ENCODE measurements at places on chromosomes 11 and 22.

- DNase-seq: no peak
These were observed 4.8 kb upstream of the SAA2 start for GRCh38 chr11:18253233-18253632.

DNA sequence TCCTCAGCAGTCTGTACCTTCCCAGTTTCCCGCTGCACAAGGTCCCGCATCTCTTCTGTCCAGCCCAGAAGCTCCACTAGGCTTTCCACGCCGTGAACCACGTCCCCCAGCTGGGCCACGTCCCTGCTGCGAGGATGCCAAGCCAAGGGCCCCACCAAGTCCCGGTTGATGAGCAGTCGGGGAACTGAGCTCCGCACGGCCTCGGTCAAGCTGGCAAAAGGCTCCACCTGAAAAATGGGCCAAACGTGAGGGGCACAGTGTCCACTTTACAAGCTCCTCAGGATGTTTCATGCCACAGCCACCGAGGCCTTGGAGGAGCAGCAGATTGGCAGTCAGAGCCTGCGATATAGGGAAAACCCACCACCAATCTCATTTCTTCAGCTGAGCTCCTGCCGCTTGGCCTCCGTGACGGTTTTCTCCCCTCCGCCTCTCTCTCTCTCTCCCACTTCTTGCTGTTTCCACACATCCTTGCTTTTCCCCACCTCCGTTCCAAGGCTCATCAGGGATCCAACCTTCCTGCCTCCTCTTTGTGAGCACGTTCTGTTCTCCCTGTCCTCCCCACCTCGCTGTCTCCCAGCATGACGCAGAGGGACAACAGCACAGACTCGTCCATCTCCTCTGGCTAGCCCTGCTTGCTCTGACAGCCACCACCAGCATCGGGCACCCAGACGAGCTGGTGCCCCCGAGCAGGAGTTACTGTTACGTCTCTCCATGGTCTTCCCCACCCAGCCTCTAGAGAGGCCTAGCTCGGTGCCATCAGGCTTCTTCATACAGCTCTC lies 11.5 kb downstream of the RIC8A start:
- no peak for DNase-seq

GRCh38 chr11:117932426-117932825 lies 3.2 kb upstream of the TMPRSS13 start:
- no peak for DNase-seq

- DNase-seq: peak; percentile 33
These were observed 586 bp downstream of the LRP5 start for GRCh38 chr11:68312780-68313573.

GRCh38 chr11:29452146-29452545 lies 564.7 kb downstream of the KCNA4 start:
- DNase-seq: peak; percentile 40

DNA sequence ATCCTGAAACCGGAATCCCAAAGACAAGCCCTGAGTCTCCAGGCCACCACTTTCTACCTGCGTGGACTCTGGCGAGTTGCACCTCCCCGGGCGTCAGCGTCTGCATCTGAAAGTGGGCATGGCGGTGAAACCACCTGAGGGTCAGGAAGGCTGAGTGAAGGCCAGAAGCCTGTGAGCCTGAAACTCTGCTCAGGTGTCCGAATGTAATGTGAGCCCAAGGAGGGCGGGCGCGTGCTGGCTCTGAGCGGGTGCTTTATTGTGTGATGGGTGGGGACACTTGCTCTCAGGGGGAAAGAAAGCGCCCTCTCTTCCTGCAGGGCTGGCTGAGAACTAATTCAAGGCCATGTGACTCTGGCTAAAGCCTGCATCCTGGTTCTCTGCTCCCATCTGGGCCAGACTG lies 135.6 kb downstream of the ST3GAL4 start:
- no peak for DNase-seq

DNA sequence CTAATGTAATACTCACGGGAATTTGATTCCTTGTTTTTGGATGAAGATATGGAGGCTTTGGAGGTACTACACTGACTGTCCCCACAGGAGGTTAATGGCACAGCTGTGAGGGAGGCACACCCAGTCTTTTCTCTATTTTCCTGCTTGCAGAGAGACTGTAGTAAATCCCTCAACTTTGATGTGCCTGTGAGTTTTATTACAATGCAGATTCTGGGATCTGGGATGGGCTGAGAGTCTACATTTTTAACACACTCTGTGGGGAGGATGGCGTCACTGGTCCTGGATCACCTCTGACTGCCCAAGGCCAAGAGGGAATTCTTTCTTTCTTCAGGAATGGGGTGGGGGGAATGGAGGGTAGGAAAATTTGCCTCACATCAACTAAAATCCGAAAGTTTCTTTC lies 80.2 kb upstream of the NTM start:
- DNase-seq: no peak

GRCh38 chr11:75822541-75822940 lies 7.5 kb downstream of the UVRAG start:
- no peak for DNase-seq

GRCh38 chr11:1693327-1694063 lies 3.5 kb upstream of the KRTAP5-6 start:
- DNase-seq: peak; percentile 73

DNA sequence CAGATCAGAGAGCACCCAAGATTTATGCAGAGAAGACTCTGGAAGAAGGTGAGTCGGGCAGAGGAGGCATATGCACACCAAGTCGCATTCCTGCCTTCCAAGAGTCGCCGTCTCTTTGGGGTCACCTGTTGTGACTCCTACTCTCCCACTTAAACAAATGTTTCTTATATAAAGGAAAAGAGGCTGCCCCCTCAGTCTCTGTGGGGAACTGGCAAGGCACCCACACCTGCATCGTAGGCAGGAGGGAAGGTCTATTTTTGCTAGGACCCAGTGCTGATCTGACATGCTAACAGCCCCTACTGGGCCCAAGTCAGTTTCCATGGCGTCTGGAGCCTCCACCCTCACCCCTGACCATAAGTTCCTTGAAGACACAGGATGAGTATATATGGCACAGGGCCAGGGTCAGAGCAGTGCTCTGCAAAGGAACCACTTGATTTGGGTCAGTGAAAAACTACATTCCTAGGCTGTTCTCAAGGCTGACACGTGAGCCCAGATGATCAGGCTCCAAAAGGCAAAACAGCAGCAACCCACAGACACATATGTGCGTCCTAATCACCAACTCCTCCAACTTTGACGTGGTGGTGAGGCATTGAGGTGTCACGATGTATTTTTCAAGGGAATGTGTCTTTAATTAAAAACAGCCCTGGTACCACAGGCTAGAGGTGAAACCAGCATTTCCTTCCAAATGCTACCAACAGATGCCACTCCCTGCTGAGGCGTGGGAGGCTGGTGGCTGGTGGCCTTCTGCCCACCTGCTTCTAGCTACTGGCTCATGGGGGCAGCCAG lies 55.6 kb upstream of the CSNK2A3 start:
- DNase-seq: no peak

DNA sequence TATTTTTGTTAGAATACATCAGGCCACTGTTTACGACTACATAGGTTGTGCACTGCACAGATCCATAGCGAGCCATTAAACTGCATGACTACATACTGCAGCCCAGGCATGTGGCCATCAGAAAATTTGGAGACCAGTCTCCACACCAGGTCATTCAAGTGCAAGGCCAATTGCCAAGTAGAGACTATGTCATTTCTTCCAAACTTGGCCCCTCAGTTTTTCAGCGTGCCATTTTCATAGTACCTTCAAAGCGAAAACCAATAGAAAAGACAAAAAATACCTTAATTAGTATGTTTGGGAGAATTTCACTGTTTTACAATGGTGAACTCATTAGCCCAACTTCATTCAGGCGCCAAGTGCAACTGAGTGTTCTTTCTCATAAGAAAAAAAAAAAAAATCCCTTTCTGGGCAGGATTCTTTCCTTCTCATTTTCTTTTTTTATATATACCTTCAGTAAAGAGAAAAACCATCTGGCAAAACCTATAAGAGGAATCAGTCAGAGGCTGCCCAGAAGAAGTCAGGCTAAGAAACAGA lies 30.4 kb downstream of the PAMR1 start:
- DNase-seq: no peak

GRCh38 chr11:66692871-66693331 lies 15.2 kb upstream of the RBM4B start:
- DNase-seq: no peak

DNA sequence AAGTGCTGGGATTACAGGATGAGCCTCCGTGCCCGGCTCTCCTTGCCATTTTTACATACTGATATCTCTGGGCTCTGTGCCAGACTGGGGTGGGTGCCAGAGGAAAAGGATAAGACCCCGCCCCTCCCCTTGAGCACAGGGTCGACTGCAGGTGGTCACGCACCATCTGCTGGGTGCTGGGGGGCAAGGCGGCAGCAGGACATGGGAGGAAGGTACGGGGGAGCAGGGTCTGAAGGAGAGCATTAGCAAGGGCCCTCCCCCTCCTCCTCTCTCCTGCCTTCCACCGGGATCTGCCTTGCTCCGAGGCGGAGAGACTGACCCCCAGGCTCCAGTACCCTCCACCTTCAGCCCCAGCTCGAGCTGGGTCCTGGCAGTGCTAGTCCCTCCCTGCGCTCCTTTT lies 9.7 kb upstream of the PGA3 start:
- DNase-seq: no peak

GRCh38 chr11:70169127-70169526 lies 34.0 kb upstream of the FADD start:
- DNase-seq: no peak

DNA sequence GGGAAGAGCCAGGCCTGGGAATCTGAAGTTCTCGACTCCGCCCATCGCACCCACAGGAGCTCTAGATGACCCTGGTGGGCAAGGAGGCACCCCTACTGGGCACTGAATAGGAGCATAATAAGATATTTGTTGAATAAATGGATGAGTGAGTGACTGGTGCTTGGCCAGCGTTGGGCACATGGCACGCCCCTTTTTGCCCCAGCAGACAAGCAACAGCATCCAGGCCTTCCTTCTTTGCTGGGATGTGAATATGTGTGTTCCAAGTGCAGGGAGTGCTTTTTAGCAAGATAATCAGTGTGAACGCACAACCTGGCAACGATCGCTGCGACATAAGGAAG lies 443 bp upstream of the CELF1 start:
- DNase-seq: no peak

DNA sequence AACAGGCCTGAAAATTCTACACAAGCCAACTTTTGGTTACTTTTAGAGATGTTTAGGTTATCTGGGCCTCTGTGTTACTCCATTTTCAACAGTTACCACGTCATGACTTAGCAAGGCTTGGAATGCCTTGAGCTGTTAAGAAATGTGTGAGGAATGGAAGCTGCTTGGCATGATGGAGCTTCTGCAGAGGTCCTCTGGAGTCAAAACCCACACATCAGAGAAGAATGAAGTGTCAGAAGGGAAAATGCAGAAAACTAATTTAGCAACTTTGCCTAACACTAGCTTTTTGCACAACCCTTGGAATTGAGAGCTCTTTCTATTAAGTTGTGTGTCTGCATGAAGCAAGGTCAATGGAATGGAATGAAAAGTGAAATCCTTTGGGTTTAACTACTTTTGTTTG lies 27.4 kb downstream of the FAT3 start:
- DNase-seq: no peak

DNA sequence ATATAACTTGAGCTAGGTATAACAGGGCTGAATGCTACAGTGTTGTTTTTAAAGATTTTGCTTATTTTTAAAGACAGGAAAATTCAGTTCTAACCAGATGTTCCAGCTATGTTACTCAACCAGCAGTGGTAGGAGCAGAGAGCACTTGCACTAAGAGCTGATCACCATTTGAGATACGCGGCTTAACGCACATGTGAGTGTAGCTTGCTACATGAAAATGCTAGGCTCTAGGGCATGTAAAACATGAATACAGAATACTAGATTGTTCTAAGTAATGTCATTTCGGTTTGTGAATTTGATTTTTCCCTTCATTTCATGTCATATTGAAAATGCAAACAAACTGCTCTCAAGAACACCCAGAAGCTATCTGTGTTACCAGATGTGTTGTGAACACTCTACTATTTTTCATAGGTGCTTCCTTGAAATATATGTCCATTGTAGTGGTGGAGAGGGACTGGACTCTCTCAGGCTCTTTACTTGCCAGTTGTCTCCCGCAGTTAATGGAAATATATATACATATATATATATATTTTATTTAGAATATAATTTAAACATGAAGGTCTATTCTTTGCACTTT lies 10.8 kb upstream of the TECTA start:
- no peak for DNase-seq

DNA sequence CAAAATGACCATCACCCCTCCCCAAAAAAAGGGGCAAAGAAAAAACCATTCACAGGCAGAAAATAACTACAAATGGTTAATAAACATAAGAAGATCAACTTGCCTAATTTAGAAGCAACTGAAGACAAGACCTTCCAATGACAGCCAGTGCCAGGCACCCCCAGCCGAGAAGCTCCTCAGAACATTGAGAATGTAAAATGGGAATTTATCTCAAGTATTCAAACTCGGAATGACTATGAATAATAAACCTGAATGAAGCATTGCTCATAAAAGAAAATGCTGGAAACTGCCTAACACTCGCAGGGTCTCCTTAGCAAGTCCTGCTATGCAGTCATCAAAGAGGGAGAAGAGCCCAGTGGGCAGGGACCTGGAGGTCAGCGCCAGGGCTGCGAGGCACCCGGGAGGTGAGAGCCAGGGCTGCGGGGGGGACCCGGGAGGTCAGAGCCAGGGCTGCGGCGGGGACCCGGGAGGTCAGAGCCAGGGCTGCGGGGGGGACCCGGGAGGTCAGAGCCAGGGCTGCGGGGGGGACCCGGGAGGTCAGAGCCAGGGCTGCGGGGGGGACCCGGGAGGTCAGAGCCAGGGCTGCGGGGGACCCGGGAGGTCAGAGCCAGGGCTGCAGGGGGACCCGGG lies 23.2 kb upstream of the MOB2 start:
- no peak for DNase-seq

- no peak for DNase-seq
These were observed 86.2 kb downstream of the UBASH3B start for GRCh38 chr11:122741613-122742300.

- no peak for DNase-seq
These were observed 99.3 kb downstream of the CWC15 start for GRCh38 chr11:94873916-94874540.

- no peak for DNase-seq
These were observed 360.6 kb downstream of the BRD1 start for GRCh38 chr22:49466878-49467595.

- DNase-seq: no peak
These were observed 163.7 kb downstream of the DSCAML1 start for GRCh38 chr11:117633186-117633754.

DNA sequence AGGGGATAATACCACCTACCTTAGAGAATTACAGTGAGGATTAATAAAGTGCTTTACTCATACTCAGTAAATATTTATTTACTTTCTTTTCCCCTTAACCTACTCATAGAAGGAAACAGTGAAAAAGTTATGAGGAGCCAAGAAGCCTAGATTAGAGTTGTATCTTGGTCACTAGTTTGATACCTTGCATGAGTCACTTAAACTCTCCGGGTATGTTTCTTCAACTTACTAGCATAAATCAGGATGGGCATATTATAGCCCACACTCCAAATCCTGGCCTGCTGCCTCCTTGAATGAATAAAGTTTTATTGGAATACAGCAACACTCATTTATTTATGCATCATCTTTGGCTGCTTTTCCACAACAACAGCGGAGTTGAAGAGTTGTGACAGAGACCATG lies 8.2 kb downstream of the FBXO3 start:
- DNase-seq: no peak

GRCh38 chr11:70322666-70323065 lies 52.2 kb downstream of the PPFIA1 start:
- DNase-seq: peak; percentile 13

- DNase-seq: no peak
These were observed 41.1 kb downstream of the SEZ6L start for GRCh38 chr22:26210334-26210733.

GRCh38 chr22:19172213-19173046 lies 6.1 kb downstream of the SLC25A1 start:
- no peak for DNase-seq
